ENCODE measurements at places on chromosomes 5 and 9.
A peak's percentile ranks its signal among the peaks of the same experiment; 100 is the strongest.

GRCh38 chr5:135377751-135378680 lies 21.0 kb downstream of the MACROH2A1 start:
- peak; percentile 64 for DNase-seq

DNA sequence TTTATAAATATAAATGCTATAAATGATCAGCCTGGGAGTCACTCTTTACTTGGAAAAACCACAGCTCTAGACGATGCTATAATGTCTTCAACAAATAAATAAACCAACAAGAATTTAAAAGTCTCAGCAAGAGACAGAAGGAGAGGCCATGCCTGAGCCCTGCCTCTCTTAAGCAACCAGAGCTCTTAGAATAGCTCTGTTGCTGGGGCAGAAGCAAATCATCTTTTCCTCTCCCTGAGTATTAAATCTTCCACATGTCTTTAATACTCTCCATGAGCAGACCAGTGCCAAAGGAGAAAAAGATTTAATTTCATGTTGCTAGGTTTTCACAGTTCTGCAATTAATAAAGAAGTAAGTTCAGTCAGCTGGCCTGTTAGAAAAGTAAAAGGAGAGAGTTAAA lies 408.0 kb upstream of the SLC30A5 start:
- DNase-seq = no peak

- peak; percentile 58 for DNase-seq
These were observed 11.4 kb upstream of the ASS1 start for GRCh38 chr9:130433168-130433946.

GRCh38 chr5:14545308-14545707 lies 36.3 kb upstream of the OTULINL start:
- no peak for DNase-seq

GRCh38 chr5:109191153-109191558 lies 218.6 kb downstream of the PJA2 start:
- peak; percentile 39 for DNase-seq

DNA sequence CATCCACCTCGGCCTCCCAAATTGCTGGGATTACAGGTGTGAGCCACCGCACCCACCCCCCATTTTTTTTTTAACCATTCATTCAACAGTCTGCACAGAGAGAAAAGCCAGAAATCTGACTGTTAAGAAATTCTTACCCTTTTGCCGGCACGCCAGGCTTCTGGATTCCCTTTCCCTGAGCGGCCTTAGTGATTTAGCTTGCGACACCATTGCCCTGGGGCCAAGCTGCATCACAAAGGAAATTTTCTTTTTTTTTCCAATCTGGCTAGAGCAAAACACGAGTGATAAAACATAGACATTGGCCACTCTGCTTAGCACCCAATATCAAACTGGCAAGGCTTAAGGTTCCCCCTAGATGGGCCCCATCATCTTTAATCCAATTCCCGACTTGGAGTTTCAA lies 21.2 kb upstream of the ATOSB start:
- DNase-seq = no peak

GRCh38 chr5:38532165-38532669 lies 24.2 kb downstream of the LIFR start:
- no peak for DNase-seq

- DNase-seq = peak; percentile 73
These were observed 269.4 kb upstream of the PTGER4 start for GRCh38 chr5:40410231-40410861.

GRCh38 chr5:125713109-125713805 lies 710.0 kb upstream of the GRAMD2B start:
- DNase-seq = no peak

DNA sequence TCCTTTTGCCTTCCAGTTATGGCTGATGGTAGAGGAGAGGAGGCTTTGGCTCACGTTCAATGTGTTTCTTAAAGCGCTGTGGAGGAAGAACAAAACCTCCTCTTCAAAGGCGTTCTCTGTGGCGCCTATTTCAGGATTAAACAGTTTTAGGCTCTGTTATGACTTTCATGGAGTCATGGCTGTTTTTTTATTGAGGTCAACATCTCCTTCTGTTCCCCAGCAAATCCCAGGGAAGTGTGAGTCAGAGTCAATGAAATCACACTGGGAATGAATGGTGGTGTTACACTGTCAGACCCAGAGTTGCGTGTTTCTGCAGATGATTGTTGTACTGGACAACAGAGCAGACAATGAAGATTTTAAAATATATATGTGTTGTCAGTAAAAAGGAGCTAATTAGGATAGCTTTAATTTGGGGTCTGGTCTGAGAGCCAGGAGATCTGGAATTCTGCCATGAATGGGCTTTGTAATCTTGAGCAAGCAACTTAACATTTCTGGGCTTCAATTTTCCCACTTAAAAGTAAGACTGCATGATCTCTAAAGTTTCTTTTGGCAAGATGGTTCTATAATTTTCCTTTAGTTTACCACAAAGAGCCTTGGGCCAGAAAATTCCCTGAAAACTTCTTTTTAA lies 240.7 kb downstream of the CSNK1G3 start:
- DNase-seq = peak; percentile 90

- peak; percentile 98 for DNase-seq
These were observed 1.9 kb downstream of the SPARC start for GRCh38 chr5:151684690-151685361.

DNA sequence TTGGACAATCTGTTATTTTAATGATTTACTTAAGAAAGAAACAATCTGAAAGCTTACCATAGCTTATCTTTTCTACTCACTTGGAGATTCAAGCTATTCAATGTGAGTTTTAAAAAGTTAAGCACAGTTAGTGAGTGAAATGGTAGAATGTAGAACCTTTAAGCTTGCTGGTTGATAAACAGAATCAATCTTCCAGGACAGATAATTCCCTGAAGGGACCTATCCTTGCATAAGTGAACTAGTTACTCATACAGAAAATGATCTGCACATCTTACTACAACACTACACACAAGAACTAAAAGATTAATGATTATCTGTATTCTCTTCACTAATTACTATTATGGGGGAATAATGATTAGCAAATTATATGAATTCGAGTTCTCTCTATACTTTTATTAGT lies 165.6 kb downstream of the PALM2AKAP2 start:
- no peak for DNase-seq

DNA sequence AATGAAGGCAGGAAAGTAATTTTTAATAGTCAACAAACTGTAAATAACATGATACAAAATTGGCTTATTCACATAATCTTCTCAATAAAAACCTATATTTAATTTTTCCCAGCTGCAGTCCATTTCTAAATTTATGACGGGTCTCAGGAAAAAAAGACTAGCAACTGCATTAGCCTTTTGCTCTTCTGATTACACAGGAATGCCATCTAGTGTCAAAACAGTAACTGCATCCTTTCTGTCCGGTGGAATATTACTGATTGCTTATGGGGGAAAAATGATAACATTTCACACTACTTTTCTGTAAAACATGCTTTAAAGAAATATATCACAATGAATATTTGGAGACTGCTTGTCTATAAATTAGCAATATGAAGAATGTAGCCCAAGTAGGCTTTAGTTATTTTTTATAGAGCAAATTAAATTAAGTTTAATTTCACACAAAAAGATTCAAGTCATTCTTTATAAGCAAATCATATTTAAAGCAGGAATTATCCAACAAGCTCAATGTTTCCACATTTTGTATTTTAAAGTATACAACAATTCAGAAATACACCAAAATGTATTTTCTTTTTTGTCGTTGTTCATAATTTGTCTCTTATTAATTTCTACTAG lies 534.7 kb downstream of the CDH10 start:
- peak; percentile 12 for DNase-seq

DNA sequence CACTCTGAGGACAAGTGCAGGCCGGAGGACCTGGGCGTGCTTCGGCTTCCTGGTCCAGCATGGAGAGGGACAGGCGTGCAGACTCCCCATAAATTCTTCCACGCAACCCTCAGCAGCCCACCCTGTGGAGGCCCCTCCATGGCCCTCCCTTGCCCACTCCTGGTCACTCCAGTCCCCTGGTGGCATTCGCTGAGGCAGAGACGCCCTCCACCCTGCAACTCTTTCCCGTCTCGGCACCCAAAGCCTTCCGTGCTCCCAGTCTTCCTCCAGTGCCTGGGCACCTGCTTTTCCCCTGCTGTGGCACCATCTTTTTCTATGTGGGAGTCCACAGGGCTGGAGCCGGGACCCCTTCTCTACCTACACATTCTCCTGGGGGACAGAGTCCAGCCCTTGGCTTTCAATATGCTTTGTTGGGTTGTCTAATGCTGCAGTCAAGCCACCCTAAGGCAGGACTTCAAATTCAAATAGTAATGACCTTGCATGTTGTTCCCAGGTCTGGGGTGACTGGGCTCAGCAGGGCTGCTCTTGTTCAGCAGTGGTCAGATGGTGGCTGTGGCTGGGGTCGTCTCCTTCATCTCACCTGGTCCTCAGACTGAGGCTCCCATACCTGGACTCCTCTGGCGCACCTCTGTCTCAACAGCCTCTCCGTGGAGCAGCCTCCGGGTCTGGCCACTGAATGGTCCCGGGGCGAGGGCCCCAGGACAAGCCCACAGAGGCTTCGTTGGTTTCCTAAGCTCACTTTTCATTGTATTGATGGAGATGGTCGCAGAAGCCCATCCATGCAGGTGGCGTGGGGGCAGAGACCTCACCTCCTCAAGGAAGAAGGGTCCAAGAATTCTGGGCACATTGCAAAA lies 15.2 kb downstream of the MRPL36 start:
- no peak for DNase-seq

DNA sequence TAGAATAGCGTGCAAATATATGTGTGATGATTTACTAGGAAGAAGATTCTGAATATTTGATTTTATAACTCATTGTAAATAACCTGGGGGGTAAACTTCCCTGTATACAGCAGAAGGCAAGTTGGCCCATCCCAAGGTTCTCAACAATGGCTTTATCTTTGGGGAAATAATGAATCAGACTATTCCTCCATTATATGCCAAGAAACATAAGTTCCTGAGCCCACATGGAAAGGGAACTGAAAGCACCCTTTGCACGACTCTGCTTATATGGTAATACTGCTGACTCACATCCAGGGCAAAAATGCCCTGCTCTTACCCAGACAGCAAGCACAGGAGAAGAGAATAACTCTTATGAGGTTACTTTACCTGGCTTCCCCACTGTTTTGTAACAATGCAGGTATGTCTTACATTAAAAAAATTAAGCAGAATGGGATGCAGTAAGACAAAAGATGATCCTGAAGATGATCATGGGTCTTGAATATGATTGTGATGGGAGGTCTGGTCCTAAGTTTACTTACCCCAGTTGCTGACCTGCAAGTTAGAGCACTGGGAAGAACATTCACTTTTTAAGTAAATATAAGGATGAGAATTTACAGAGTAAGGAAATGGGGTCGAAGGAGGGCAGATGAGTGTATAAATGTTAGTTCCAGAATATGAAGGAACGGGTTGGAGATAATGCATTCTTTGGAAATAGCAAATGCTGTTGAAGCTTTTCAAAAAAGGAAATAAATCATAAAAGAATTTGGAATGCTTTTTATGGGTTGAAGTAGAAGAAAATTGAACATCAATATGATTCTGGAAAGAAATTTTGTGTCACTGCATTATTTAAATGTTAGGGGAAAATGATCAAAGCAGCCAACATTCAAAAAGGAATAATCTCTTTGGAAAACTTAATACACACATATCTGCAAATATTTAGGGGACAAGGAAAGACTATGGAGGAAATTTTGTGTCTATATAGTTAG lies 428.4 kb upstream of the MPDZ start:
- peak; percentile 55 for DNase-seq

DNA sequence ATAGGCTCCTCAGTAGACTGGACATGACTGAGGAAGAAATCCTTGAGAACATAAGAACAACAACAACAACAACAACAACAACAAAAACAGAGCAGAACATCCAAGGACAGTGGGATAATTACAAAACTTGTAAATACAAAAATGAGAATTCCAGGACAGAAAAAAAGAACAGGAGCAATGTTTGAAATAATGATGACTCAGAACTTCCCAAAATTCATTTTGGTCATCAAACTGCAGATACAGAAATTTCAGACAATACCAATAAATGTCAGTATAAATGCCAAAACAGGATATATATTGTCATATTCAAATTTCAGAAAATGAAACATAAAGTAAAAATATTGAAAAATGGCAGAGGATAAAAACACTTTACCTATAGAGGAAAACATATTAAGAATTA lies 259.0 kb downstream of the TRIM36 start:
- no peak for DNase-seq

GRCh38 chr9:7226007-7226640 lies 468.4 kb downstream of the KDM4C start:
- DNase-seq = no peak

- no peak for DNase-seq
These were observed 47.6 kb upstream of the JAK2 start for GRCh38 chr9:4937446-4937845.

- DNase-seq = no peak
These were observed 51.2 kb upstream of the SPRY4 start for GRCh38 chr5:142375944-142376411.

DNA sequence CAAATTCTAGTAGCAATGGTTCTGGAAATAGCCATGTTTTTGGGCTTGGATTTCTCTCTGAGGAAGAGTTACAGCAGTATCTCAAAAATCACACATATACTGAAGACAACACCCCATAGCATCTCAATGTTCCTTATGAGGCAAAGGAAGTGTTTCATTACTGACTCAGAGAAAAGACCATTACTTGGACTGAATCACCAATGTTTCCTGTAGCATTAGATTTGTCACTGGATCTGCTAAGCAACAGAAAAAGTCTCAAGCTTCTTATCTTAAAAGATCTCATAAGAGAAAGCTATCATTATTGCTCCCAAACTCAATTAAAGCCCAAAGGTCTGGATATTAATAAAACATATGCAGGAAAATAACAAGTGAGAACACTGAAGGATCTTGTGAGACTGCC lies 272.4 kb downstream of the ADAMTS6 start:
- peak; percentile 95 for DNase-seq

DNA sequence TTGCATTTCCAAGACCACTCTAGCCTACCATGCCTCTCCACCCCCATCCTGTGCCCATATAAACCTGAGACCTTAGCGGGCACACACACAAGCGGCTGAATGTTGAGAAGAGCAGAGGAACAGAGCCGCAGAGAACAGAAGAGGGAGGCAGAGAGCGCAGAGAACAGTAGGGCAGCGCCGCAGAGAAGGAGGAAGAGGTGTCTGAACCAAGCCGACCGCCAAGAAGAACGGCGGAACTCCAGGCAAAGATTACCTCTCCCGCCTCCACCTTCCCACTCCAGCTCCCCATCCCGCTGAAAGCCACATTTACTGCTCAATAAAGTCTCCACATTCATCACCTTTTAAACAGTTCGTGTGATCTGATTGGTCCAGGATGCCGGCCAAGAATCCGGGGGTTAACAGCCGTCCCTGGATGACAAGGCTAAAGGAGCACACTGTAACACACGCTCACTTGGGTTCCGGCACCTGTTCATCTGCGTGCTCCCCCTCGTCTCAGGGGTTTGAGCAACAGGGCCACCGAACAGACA lies 33.2 kb downstream of the GRIN3A start:
- DNase-seq = peak; percentile 8

Data from fibroblast of skin of back (primary cell).